Stimulated activated CD4-positive, alpha-beta T cell treated with anti-CD3 and anti-CD28 coated beads, TNF-alpha, amount 100 ng/mL, for 1 hour (primary cell): ENCODE measurements at places on chromosomes 7 and 10.

GRCh38 chr7:92831716-92832533 is 4.4 kb downstream of the CDK6 start:
- DNase-seq = no peak

DNA sequence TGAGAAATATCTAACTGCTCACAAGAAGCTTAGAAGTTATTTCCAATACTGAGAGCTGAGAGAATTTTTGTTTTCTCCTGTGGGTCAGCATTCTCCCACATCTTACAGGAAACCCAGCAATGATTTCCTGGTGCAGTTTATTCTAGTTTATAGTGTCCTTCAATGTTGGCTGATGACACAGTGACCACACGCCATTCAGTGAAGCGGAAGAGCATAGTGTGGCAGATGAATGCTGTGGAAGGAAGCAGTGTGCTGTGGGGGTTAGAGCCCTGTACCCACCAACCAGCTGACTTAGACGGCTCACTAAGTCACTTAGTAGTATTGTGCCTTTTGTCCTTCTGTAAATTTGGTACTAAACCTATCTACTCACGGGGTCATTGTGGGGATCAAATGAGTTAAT is 1.4 kb upstream of the TMEM26 start:
- DNase-seq = no peak

DNA sequence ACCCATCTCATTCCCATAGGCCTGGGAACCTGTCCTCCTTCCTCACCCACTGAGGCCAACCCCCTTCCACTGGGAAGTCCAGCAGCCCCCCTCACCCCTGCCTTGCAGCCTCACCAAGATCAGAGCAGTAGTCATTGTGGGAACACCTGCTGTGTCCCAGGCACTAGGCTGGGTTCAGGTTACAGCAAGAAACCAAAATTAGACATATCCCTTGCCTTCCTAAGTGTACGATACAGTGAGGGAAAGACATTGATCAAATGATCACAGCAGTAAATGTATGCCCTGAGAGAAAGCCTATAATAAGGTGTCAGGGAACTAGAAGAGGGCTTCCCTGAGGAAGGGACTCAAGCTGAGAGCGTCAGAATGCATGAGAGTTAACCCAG is 17.0 kb upstream of the C10orf105 start:
- no peak for DNase-seq

DNA sequence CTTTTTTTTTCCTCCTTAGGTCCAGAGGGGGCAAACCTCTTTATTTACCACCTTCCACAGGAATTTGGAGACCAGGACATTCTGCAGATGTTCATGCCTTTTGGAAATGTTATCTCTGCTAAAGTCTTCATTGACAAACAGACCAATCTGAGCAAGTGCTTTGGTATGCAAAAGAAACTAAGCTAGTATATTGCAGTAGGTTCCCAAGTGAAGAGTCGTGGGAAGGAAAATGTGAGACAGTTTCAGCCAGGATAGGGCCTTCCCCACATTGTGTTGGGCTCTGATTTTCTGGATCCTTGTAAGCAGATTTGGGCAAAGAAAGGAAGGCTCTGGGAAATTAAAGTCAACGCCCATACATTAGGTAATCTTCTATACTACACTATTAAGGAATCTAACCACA is 285.6 kb downstream of the USP6NL start:
- DNase-seq = no peak

GRCh38 chr10:62632071-62632809 is 172.3 kb upstream of the ADO start:
- peak; percentile 53 for DNase-seq
